ENCODE measurements at places on chromosomes 2 and 18.

DNA sequence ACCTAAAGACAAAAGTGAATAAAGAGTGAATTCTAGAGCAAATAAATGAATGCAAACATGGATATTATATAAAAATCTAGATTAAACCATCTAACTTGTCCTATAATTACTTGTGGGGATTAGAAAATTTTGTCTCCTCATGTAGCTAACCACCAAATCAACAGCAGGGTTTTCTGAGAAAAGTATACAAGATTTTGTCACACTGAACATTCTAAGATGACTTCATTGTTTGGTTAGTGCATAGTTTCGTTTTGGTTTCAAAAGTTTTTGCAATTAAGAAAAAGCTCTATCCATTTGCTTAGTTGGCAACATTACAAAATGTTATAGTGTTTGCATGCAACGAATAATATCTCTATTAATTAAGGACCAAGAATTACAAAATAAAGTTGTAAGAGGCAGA lies 125.0 kb downstream of the LRP2 start:
- no peak for DNase-seq

- DNase-seq, result no peak
These were observed 161.8 kb upstream of the DTNA start for GRCh38 chr18:34548120-34548972.

DNA sequence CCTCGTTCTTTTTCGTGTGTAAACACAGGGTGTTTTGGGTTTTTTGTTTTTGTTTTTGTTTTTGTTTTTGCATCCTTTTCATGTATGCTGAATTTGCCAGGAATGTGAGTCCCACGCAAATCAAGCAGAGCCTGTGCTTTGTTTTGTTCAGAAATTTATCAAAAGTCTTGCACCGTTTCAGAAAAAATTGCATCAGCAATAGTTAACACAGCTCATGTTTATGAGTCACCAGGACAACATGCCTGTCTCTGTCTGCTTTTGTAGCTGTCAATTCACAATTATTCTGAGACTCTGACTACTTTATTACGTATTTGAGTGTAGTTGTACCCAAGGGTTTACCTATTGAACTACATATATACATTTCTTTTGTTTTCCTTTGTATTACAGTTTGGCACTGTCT lies 38.3 kb downstream of the MRPL44 start:
- no peak for DNase-seq

GRCh38 chr2:106863387-106863786 lies 22.6 kb downstream of the ST6GAL2 start:
- DNase-seq, result no peak

GRCh38 chr2:70939839-70940580 lies 4.3 kb downstream of the ATP6V1B1 start:
- no peak for DNase-seq

- no peak for DNase-seq
These were observed 63.5 kb downstream of the MCFD2 start for GRCh38 chr2:46852124-46852523.

DNA sequence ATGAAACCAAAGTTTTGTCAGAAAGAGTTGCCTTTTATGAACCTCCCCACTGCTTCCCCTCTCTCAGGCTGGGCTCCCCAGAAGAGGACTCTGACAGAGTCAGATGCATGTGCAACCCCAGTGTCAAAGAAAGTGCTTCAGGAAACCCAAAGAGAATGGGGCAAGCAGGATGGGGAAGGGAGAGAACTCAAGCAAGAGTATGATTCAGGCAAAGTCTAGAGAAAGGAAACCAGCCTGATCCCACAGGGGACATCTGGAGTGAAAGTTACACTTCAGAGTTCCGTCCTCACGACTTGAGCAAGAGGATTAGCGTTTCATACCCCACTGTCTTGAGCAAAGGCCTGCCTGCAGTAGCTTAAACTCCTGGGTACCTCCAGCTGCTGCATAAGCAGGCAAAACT lies 51.8 kb upstream of the EPC2 start:
- no peak for DNase-seq

DNA sequence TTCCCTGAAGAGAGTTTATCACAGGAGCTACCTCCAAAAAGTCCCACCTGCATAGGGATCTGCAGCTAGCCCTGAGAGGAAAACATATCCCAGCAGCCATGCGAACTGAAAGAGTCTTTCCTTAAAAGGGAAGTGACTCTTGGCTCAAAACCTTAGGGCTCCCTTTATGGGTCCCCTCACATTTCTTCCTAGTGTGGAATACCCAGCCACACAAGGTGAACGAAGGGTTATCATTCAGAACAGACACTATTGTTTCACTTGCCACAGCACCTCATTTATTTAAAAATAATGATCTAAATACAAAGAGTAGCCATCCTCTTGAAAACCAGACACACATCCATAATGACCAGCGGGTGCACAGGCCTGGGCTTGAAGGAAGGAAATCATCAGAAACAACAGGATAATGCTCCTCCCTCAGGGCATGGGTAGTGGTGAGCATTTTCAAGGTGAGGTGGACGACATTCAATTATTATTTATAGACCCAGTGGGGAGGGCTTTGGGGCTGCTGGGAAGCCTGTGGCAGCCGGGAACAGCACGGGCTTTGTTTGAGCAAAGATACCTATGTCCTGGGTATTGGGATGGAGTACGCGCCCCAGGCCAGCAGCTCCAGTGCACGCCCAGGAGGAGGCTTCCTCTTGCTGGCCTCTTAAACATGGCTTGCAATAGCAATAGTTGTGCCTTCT lies 119.0 kb upstream of the ITGA6 start:
- no peak for DNase-seq

GRCh38 chr2:54904836-54905235 lies 145.4 kb downstream of the RTN4 start:
- no peak for DNase-seq

GRCh38 chr18:8912348-8913326 lies 189.9 kb upstream of the NDUFV2 start:
- DNase-seq, result no peak

GRCh38 chr2:174333372-174334277 lies 1.1 kb upstream of the SP9 start:
- DNase-seq, result no peak

- DNase-seq, result no peak
These were observed 976.2 kb upstream of the CDH2 start for GRCh38 chr18:29153091-29153490.

- no peak for DNase-seq
These were observed 17.6 kb upstream of the PPP4R1 start for GRCh38 chr18:9631814-9632496.

- no peak for DNase-seq
These were observed 30.9 kb downstream of the SMCHD1 start for GRCh38 chr18:2686349-2686968.

GRCh38 chr18:55301824-55302166 lies 286.2 kb downstream of the TCF4 start:
- no peak for DNase-seq

DNA sequence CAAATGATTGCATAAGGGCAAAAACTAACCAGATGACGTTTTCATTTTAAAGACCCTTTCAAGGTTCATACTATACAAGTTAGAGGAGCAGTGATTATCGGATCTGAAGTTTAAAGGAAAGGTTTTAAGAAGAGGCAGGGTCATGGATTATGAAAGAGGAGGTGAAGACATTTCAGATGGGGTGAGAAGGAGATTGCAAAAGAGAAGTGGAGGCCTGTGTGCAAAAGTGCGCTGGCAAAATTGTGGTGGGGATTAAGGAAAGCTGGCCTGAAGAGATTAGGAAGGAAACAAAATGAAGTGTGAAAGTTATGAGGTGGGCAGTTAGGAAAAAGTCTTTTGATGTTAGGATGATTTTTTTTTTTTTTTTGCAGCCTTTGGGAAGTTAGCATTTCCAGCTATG lies 935.7 kb upstream of the FAM98A start:
- DNase-seq, result no peak

DNA sequence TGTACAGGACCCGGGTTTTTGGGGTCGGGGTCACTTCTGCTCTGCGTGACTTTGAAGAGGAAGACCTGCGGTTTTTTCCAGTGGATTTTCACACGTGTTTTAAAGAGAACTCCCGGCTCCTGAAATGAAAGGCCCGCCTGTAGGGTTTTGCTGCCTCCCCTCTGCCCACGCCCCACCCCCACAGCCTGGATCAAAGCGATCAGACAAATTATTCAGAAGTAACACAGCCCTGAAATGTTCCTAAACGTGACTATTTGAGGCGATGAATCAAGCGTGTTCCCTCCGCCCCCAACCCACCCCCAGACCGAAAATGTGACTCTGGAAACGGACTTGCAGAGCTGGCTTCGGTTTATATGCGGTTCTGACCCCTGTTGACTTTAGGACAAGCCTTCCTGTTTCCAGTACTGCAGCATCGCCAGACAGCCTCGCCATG lies 28.7 kb upstream of the SMIM21 start:
- no peak for DNase-seq

DNA sequence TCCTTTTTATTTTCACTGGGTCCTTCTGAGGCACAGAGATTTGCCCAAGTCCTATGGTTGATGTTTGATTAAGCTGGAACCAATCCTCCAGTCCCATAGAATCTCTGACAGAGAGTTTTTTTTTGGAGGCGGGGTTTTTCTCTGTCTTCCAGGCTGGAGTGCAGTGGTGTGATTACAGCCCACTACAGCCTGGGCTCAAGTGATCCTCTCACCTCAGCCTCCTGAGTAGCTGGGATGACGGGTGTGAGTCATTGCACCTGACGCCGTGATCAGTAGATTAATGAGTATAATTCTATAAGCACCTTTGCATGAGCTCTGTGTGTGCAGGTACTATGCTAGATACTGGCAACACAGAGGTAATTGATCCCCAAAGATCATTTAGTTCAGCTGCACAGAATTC lies 15.3 kb upstream of the TRPM8 start:
- DNase-seq, result no peak

DNA sequence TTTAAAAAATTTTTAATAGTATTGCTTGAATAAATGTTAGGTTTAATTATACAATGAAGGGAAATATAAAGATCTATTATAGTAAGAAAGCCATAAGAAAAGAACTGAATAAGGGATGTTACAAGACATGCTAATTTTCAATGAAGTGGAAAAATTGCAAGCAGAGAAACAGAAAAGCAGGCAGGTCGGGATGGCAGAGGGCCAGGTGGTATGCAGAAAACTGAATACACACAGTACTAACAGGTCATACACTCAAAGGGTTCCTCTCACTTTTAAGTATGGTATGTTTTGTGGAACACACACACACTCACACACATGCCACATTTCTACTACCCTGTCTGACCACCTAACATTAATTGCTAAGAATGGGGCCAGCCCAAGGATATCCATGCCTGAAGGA lies 76.7 kb upstream of the DTNA start:
- no peak for DNase-seq

DNA sequence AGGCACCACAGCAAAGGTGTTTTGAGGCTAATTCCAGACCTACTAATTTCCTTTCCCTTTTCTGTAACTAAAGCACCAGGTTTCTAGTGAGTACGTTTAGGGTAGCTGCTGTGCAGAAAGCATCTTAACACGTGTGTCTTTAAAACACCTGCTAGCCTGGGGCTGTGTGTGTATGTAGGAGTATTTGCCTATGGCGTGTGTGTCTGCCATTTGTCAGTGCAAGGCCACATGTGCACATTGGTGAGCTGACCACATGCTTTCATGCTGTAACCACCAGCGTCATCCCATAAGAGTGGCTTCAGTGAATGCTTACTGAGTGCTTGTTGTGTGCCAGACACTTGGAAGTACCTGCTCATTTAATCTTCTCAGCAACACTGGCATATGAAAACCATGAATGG lies 241.6 kb downstream of the SEPTIN10 start:
- no peak for DNase-seq

GRCh38 chr2:104836841-104837240 lies 17.1 kb upstream of the POU3F3 start:
- DNase-seq, result no peak

GRCh38 chr2:102100371-102101096 lies 42.0 kb upstream of the IL1R1 start:
- no peak for DNase-seq

All from effector memory CD8-positive, alpha-beta T cell (primary cell).